ENCODE measurements at places on chromosomes 3 and 15. TPM values are rescaled to one million over a fixed set of nuclear protein-coding genes. Genes with fewer than 3 reads are reported as not detected.

Gene CCDC191
- 1.2 TPM for total RNA-seq

Gene SLC22A14
- total RNA-seq: not detected

Gene LMAN1L
- total RNA-seq: 16.3 TPM

Gene CLDN16
- total RNA-seq: 0.41 TPM

Gene CERS3
- total RNA-seq: not detected

Gene FBXW12
- total RNA-seq: not detected

Gene LRTM1
- not detected for total RNA-seq

Gene SH2D7
- not detected for total RNA-seq

Gene RYR3
- total RNA-seq: not detected

Gene P2RY14
- total RNA-seq: 3.2 TPM

Gene CHRM5
- not detected for total RNA-seq

Gene RFT1
- total RNA-seq: 11.2 TPM

Gene ANKRD63
- total RNA-seq: 0.37 TPM

Gene SLC28A1
- total RNA-seq: not detected

GRCh38 chr3:87127281-87127680 lies 99.8 kb upstream of the CHMP2B start:
- no peak for DNase-seq

GRCh38 chr3:156587760-156588069 lies 32.8 kb upstream of the SSR3 start:
- no peak for DNase-seq

GRCh38 chr3:81761904-81762580 lies 597 bp upstream of the GBE1 start:
- no peak for DNase-seq

GRCh38 chr3:10492364-10493201 lies 12.8 kb downstream of the ATP2B2 start:
- DNase-seq: no peak

DNA sequence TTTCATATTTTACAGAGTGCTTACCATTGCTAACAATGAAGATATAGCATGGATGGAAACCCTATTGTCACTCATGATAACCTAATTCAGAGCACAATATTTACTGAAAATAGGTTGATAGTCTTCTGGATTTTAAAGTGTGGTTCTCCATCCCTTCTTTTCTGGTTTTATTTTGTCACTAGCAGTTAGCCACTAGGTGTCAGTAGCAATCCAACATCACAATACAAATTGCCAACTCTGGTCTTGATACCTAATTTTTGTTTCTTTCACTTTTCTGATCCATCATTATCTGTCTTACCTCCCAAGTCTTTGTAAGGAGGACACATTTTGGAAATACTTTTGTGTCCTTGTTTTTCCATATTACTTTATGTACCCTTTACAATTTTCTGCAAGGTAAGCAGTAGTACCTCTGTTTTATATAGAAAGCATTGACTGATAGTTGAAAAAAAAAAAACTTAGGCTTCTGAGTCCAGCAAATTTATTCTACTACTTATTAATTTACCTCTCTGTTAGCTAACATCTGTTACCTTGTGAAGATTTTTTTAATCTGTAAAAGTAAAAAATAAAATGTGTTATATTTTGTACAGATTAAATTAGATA lies 28.3 kb upstream of the CRYBG3 start:
- no peak for DNase-seq

DNA sequence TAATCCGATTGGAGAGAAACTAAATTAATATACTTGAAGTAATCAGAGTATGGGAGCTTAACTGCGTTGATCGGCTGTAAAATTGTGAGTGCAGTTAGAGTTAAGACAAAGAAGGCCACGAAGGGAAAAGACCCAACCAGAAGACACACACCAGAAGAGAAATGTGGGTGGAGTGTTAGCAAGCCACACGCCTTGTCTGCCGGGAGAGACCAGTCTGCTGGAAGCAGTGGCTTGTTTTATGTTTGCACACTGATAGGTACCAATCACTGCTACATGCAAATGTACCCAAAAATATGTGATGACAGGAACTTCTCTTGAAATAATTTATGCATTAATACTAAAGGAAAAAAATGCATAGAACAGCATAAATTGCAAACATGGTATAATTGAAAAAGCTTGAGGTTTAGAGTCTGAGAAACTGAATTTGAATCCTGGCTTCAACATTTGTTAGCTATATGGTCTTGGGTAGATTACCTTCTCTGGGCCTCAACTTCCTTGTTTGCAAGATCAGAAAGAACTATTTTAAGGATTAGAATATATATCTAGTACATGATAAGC lies 23.1 kb downstream of the EEFSEC start:
- DNase-seq: no peak

DNA sequence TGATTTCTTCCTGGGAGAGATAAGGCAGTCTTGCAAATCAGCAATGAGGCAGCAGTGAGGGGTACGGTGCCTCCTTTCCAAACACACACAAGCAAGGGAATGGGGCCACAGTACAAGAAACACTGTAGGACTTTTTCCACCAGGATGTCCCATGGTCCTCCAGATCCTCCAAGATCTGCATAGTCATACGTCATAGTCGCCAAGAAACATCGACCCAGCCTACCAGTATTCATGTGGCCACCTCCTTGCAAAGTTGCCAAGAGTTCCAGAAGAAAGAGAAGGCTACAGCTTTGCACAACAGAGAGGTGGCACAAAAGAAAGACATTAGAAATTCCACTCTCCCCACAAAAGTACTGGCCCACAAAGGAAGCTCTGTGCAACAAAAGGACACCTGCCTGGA lies 257.9 kb downstream of the CTNNB1 start:
- DNase-seq: no peak

DNA sequence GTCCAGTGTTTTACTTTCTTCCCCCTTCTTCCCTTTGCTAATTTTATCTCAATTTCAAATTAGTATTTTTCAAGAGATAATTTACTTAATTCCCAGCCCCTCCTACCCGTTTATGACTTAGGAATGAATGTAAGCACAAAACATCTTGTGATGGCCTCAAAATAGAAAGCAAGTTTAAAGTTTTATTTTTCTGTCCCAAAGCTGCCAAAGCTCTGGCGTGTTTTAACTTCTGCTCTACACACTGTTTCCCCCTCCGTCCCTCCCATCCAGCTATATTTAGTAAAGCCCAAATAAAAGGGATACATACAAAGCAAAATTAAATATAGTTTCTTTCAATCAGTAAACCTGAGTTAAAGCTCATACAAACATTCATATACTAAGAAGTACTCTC lies 59.9 kb downstream of the IGF2BP2 start:
- DNase-seq: no peak

- no peak for DNase-seq
These were observed 301.9 kb downstream of the CHL1 start for GRCh38 chr3:498487-498886.

DNA sequence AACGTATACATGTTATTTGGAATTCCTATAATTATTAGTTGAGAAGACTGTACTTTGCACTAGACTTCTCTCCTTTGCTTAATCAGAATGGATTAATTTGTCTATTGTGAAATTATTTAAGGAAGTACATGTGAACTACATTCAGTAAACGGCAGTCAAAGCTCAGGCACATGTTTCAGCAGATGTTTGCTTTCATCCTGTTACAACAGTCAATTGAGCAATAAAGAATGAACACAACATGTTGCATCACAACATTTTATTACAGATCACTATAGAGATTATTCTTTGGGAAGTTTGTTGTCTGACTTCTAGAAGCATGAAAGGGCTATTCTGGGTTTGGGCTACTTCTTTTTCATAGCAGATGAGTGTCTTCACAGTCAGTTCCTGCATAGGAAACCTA lies 39.2 kb downstream of the RAB27A start:
- no peak for DNase-seq

DNA sequence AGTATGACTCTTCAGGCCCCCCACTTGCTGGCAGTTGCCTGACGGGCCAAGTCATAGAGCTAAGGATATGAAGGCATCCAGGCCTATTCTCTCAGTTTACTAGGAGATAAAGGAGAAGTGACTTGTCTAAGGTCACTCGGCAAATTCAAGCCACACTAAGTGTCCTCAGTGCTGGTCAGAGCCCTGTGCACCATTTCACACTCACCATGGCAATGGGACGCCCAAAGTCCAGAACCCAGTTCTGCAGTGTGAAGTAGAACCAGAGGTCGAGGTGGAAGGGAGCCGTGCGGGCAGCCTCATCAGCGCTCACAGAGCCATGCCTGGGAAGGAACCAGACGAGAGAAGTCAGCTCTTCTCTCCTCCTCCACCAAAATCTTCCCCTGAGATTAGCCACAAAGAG lies 11.2 kb downstream of the CLN6 start:
- DNase-seq: no peak

- no peak for DNase-seq
These were observed 93.0 kb downstream of the PGPEP1L start for GRCh38 chr15:98914626-98915025.

- DNase-seq: no peak
These were observed 102.1 kb upstream of the VEPH1 start for GRCh38 chr3:157605356-157605755.

- DNase-seq: no peak
These were observed 47.8 kb upstream of the NEO1 start for GRCh38 chr15:73004462-73004861.

DNA sequence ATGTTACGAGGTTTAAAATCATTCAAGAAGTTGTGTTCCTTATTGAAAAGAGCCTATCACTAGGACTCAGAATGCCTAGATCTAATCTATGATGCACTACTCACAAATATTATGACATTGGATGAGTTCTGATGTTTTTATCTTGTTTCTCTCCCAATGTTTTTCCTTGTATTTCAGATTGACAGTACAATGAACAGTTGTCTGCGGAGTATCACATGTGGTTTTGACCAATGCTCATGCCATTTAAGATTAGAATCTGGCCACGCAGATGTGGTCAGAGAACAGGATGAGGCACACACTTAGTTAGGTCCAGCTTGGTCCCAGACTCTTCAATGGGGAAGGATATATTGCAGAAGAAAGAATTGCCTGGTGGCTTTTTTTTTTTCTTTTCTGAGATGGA lies 25.6 kb upstream of the CCDC50 start:
- no peak for DNase-seq

DNA sequence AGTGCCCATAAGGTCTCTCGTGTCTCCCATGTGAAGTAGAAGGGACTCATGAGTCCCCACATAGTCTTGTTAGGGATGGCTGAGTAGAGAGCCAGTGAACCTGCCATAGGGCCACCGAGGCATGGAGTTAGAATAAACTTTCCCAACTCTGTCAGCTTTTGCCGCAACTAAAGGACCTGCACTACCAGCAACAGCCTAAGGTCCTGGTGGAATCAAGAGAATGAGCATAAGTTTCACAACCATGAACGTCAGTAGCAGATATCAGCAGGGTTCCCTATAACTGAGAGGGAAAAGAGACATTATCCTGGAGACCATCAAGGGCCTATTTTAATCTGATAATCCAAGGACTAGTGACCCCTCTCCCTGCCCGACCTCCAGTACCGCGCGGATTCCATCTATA lies 60.3 kb upstream of the FNDC3B start:
- no peak for DNase-seq

DNA sequence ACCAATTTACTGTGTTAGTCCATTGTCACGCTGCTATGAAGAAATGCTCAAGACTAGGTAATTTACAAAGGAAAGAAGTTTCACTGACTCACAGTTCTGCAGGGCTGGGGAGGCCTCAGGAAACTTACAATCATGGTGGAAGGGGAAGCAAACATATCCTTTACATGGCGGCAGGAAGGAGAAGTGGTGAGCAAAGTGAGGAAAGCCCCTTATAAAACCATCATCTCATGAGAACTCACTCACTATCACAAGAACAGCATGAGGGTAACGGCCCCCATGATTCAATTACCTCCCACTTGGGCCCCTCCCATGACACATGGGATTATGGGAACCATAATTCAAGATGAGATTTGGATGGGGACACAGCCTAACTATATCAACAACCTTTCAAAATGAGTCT lies 20.2 kb downstream of the USF3 start:
- DNase-seq: no peak

DNA sequence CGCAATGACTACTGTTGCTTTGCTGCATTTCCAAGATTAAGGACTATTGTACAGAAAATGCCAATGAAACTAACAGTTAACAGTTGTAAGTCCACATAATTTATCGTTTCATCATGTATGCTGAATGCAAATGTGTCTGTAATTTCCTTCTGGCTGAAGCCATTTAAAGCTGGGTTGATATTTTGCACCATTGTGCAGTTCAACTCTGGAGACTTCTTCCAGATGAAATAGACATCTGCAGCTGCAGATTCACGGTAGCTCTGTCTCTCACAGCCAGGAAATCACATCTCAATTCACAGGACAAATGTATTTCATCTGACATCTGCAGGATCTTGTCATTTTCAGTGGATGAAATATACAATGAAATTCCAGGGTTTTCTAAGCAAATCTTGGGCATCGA lies 145.4 kb downstream of the CHL1 start:
- no peak for DNase-seq

DNA sequence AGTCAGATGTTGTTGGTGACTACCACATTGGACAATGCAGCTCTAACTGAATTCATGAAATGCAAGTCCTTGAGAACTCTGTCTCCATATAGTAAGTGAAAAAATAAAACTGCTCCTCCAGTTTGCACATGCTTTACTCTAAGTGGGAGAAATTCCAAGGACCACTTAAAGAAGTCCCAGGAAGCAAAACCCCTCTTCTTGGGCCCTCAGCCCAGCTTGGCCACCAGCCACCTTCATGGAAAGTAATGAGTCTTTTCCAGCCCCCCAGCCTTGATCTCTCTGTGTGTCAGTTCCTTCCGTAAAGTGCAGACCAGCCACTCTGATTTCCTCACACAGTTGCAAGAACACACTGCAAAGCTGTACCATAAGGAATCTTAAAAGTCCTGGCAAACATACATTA lies 34.5 kb downstream of the DAPK2 start:
- DNase-seq: no peak

GRCh38 chr3:40170395-40170794 lies 139.1 kb upstream of the EIF1B start:
- no peak for DNase-seq

GRCh38 chr3:176041812-176042211 lies 1155.5 kb downstream of the TBL1XR1 start:
- no peak for DNase-seq

DNA sequence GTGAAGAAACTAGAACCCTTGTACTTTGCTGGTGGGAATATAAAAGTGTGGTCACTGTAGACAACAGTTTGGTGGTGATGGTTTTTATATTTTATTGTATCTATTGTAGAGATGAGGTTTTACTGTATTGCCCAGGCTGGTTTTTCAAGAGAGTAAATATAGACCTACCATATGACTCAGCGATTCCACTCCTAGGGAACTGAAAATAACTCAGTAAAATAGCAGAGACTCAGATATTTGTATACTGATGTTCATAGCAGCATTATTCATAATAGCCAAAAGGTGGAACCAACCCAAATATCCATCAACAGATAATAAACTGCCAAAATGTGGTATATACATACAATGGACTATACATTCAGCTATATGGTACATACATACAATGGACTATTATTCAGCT lies 68.8 kb upstream of the IL12A start:
- no peak for DNase-seq

- no peak for DNase-seq
These were observed 103.0 kb downstream of the P3H2 start for GRCh38 chr3:190017521-190018288.
